GM12864 (cell line): ENCODE measurements at places on chromosomes 3 and 15.

DNA sequence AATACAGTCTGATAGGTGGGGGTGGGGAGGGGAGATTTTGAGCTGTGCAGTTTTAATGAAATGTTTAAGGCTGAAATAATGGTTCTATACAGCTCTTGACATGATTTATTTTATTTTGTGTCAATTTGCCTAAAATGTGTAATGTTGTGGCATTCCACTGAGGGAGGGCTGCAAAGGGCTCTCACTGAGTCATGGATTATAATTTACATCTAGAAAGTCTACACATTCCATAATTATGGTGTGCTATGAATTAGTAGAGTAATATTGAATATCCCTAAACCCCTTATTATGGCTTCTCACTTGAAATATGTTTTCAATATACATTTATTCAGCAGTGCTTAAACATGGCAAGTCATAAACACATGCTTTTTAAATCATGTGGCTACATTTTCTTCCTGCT is 103.9 kb downstream of the RARB start:
- no peak for DNase-seq

- DNase-seq, result no peak
Measured at GRCh38 chr15:38720893-38721567, 156.4 kb upstream of the RASGRP1 start.

DNA sequence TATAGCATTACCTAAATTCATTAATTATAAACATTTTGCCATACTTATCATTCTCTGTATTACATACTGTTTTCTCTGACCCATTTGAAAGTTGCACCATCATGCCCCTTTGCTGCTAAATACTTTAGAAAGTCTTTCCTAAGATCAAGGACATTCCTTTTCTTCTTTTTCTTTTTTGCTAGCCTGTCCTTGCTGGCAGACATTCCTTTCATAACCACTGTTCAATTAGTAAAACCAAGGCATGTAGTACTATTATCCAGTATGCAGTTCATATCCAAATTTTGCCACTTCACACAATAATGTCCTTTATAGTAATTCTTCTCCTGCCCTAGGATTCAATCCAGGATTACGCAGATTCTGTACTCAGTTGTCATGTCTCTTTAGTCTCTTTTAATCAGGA is 321.0 kb upstream of the C2CD4B start:
- no peak for DNase-seq

GRCh38 chr3:52379610-52380009 is 63.5 kb downstream of the DNAH1 start:
- DNase-seq, result no peak

DNA sequence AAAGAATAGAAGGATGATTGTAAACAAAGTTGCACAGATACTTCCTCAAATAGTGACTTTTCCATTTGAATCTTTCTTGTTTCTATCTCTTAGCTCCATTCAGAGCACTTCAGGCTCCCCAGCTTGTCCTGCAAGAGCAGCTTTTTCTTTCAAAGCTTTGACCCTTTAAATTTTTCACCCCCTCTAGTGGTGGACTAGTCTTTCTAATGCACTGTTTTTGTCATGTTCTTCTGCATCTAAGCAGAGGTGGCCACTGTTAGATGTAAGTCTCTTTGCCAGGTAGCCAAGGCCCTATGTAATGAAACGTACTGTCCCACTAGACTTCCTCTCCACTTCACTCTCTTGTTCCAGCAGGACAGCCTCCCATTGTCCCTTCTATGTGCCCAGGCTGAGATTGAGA is 74.0 kb upstream of the MANF start:
- DNase-seq, result no peak

- no peak for DNase-seq
Measured at GRCh38 chr3:32239307-32240158, 1.1 kb downstream of the CMTM8 start.

DNA sequence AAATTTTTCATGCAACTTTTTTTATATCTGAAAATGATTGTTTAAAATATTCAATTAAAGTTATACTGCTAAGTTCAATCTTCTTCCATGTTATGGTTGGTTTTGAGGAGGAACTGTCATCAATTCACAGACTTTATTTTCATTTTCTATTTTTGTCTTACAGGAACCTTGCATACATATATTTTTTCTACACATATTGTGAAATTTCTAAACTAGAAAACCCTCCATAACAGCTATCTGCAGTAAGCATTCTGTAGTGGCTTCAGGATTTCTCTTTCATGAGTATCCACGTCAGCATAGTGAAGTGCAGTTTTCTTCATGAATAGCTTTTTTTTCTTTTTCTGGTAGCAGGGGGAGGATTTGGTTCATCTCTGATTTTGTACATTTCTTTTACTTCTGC is 48.2 kb downstream of the ATR start:
- no peak for DNase-seq

GRCh38 chr3:135869439-135870105 is 96.0 kb upstream of the PPP2R3A start:
- DNase-seq, result no peak

DNA sequence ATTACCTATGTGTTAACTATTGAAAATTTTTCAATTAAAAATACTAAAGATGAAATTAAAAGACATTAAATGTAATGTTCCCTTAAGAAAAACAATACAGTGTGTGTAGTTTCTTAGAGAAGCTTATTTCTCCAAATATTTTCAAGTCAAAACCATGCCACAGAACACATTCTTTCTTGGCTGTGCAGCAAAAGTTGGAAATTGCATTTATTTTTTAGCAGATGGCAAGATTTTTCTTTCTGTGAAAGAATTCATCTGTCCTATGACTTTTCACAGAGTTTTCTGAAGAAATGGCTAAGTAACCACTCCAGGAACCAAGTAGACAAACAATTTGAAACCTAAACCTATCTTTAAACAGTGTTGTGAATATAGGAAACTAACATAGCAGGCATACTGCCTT is 47.2 kb downstream of the IMPG2 start:
- no peak for DNase-seq

GRCh38 chr3:139627759-139628158 is 50.0 kb downstream of the NMNAT3 start:
- DNase-seq, result no peak

- no peak for DNase-seq
Measured at GRCh38 chr15:101210466-101210865, 41.4 kb downstream of the CHSY1 start.

DNA sequence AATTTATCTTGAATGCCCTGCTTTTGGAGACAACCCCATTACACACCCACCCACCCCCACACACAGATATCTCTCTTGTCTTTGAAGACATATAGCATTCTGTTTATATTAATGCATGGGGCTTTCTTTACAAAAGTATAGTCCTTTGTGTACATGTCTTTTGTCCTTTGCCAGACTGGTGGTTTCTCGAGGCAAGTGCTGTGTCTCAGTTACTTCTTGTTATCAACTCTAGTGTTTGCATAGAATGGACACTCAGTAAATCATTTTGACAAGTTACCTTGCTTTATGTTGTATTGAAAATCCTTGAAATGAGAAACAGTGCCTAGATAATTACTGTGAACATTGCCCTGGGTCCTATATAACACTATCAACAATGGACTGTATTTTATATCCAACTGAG is 33.9 kb downstream of the KBTBD8 start:
- no peak for DNase-seq

DNA sequence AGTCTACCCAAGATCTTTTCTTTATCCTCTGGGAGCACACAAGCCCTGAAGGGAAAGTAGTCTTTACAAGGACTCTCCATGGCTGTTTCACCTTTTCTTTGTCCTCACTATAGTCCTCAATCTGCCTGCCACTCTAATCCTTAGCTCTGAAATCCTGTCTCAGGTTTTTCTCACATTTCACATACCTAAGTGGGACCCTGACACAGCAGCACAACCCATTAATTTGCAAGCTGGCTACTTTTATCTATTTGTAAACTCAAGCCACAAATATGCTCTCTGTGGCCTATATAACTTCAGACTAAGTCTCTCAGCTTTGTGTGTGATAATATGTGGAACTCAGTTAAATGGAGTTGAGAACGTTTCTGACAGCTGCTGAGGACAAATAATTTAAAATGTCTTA is 19.8 kb downstream of the SIN3A start:
- DNase-seq, result no peak

DNA sequence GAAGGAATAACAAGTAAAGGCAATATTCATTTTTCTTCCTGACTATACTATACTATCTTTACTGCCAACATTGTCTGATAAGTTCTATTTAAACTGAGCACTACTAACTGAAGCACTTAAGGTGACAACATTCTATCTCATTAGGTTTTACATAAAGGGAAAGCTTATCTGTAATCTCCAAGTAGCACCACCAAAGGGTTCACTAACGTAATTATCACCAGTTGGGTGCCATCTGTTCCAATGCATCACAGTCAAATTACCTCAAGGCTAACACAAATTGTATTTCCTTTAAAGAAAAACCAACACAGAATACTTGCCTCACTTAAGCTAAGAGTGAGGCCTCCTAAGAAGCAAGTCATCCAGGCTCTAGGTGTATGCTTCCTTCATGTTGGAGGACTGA is 453.8 kb downstream of the RAP2B start:
- DNase-seq, result no peak

DNA sequence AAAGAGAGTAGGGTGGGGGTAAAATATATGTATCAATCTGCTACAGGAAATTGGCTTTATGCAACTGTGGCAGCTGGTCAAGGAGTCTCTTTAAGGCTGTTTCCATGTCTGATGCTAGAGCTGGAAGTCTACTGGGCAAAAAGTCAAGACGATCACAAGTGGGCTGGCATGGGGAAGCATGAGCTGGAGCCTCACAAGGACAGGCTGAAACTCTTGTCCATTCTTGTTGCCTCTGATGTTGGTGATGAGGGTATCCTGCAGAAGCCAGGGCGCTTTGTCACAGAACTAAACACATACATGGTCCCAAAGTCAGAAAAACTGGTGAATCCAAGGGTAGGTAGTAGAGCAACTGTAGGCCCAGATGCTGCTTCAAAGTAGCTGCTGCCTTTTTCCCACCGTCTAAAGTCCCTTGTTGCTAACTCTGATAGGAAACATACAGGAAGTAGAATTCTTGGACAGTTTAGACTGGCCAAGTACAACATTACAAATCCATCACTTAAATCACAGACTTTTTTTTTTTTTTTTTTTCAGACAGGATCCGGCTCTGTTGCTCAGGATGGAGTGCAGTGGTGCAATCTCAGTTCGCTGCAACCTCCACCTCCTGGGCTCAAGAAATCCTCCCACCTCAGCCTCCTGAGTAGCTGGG is 54.2 kb downstream of the RPL39L start:
- DNase-seq, result no peak

DNA sequence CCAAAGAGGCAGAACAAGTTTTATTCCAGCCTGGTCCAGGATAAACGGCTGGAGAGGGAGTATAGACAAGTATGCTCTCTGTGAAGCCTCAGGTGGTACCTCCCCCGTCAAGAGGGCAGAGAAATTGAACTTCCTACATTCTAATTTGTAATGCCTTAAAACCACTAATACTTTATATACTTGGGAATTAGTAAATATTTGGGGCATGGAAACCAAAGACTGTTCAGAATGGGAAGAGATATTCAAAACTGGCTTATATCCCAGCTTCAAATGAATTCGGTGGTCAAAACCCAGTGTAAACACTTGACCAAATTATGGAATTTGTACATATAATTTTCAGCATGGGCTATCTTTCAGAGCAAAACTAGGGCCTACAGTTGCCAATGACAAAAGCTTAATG is 122.6 kb downstream of the FBN1 start:
- DNase-seq, result no peak

DNA sequence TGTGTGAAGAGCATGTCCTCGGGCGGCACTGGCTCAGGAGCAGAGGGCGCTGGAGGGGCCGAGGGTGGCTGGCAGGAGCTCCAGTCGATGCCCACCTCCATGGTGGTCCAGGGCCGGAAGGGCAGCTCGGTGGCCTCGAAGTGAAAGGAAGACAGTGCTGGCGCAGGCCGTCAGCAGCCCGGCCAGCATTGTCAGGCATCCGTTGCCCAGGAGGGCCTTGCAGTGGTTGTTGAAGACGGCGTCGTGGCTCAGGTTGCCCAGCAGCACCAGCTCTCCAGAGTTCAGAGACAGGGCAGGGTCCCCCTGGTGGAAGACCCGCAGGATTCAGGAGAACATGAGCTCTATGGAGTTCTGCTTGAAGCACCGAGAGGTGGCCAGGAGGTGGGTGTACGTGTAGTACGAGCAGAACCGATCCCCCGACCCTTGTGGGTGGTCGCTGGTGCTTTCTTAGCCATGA is 16.5 kb upstream of the SIAH2 start:
- DNase-seq, result no peak

DNA sequence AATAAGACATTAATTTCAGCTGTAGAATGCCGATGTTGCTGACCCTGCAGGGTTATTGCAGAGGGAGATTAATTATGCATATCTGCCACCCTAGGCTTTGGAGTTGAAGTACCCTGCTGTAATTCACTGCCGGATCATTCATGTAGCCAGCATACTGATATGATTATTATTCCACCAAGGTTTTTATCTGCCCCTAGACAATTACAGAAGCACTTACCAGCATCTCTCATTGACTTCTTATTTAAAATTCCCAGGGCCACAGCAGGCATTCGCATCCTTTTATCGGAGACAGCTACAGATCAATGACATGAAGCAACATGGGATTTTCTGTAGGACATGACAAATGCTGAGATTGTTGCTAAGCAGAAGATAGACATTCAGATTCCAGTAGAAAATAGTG is 31.3 kb downstream of the IL1RAP start:
- no peak for DNase-seq

GRCh38 chr3:156558389-156558788 is 3.5 kb upstream of the SSR3 start:
- no peak for DNase-seq

- DNase-seq, result no peak
Measured at GRCh38 chr15:85879334-85880163, 84.8 kb upstream of the KLHL25 start.

DNA sequence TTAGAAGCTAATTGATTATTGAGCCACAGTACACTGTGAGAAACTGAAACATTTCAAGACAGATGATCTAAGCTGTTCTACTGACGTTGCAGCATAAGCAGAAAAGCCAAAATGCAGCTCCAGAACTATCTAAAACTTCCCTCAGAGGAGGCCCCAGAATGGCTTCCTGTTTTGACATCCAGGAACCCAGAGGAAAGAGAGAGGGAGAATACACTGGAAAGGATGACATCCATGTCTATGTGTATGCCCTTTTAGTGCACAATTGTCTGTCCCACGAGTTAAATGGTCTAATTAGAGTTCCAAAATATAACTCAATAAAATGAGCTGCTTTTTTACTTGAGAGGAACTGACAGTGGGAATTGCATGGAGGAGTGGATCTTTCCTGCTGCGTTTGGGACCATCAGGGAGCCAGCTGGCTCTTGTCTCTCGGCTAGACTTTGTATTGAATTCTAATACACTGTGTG is 688.1 kb downstream of the ZNF385D start:
- DNase-seq, result no peak

DNA sequence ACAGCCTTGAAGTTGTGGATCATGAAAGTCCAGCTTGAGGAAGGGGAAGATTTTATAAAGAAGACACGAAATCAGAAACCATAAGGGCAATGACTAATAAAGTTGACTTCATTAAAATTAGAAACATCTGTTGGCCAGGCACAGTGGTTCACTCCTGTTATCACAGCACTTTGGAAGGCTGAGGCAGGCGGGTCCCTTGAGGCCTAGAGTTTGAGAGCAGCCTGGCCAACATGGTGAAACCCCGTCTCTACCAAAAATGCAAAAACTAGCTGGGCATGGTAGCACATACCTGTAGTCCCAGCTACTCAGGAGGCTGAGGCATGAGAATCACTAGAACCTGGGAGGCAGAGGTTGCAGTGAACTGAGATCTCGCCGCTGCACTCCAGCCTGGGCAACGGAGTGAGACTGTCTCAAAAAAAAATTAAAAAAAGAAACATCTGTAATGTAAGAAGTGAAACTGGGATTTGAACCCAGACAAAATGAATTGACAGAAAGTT is 7.9 kb upstream of the UBXN7 start:
- peak; percentile 29 for DNase-seq

GRCh38 chr3:65635657-65636056 is 403.1 kb downstream of the MAGI1 start:
- no peak for DNase-seq
